Panc1 (cell line): ENCODE measurements at places on chromosomes 4 and X. TPM values are rescaled to one million over a fixed set of nuclear protein-coding genes. Genes with fewer than 3 reads are reported as not detected.

Gene SRPX2
- total RNA-seq, result 1.2 TPM

Gene MMRN1
- total RNA-seq, result not detected

Gene S100G
- not detected for total RNA-seq

Gene GAGE12C
- not detected for total RNA-seq

Gene TBC1D1
- total RNA-seq, result 56.0 TPM

Gene MAGEA2
- 0.28 TPM for total RNA-seq

Gene DMP1
- total RNA-seq, result not detected

GRCh38 chrX:125175991-125176584 is 143.6 kb upstream of the TEX13C start:
- DNase-seq, result no peak

DNA sequence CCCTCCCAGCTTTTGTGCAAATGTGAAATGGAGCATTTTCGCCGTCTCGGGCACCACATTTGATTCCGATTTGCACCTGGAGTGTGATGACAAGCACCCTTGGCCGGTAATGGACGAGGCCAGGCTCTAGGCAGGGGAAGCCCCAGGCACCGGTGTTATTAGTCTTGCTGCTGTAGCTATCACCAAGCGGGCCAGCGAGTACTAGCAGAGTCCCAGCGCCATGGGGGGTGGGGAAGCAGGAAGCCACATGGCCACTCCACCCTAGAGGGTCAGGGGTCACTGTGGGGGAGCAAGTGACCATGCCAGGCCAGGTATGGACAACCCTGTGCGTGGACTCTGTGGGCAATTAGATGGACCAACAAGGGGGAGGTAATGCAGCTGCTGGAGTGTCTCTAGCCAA is 88.8 kb downstream of the CPZ start:
- no peak for DNase-seq

- DNase-seq, result no peak
Measured at GRCh38 chrX:44022964-44023363, 49.8 kb upstream of the NDP start.

DNA sequence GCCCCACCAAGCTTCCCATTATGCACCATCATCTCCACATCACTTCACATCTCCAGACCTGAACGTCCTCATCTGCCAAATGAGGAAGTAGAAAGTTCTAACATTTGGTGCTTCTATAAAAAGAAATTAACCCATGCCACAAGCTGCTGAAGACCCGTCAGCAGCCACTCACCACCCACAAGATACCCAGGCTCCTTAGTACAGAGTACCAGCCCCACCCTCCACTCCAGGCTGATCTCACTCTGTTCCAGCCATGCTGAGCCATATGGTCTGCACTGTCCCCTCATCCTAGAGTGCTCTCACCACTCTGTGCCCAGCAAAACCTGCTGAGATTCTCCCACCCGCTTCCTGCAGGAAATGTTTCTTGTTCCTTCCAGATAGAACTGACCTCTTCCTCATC is 240.8 kb upstream of the PPARGC1A start:
- no peak for DNase-seq

DNA sequence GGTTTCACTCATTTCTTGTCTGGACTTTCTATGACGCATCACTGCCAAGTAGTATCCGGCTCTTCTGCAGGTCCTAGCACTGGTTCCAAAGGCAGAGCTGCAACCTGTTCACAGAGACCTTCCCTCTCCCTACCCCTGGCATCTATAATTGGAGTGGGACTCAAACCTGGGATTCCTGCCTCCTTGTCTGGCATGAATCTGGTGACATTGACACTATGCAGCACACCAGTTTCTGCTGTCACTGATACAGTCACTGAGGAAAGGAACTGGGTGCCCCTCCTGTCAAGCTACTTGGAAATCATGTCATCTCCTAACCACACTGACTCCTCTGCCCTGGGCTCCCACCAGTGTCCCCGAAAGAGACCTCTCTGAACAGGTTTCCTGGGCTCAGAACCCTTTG is 33.1 kb upstream of the EFNB1 start:
- no peak for DNase-seq

DNA sequence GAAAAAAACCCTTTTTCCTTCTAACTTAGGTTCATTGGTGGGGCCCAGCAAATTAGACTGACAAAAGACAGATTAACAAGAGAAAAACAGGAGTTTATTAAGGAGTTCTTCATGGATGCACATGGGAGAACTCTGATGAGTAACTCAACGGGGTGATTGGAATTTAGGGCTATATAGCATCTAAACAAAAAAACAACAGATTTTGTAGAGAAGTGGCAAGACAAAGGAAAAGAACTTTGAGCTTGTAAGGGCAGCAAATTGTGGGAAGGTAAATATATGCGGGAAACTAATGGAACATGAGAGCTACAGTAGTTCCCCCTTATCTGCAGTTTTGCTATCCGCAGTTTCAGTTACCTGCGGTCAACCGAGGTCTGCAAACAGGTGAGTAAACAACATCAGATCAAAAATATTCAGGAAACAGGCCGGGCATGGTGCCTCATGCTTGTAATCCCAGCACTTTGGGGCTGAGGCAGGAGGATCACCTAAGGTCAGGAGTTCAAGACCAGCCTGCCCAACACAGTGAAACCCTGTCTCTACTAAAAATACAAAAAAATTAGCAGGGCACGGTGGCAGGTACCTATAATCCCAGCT is 573.6 kb downstream of the ADGRL3 start:
- no peak for DNase-seq

DNA sequence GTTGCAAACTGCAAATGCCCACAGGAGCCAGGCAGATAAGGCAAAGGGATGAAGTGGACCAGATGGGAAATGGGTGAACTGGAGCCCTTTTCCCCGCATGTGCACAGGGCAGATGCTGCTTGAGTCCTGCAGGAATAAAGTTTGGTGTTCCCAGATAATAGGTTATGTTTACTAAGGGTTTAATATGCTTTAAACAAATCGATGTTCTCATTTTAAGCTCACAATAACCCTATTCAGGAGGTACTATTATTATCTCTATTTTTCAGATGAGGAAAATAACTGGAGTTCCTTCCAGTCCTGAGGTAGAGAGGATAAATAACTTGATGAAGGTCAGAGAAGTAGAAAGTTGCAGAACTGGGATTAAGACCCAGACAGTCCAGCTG is 77.3 kb downstream of the LRRC66 start:
- no peak for DNase-seq

- DNase-seq, result no peak
Measured at GRCh38 chrX:110346681-110347080, 12.0 kb upstream of the RTL9 start.

DNA sequence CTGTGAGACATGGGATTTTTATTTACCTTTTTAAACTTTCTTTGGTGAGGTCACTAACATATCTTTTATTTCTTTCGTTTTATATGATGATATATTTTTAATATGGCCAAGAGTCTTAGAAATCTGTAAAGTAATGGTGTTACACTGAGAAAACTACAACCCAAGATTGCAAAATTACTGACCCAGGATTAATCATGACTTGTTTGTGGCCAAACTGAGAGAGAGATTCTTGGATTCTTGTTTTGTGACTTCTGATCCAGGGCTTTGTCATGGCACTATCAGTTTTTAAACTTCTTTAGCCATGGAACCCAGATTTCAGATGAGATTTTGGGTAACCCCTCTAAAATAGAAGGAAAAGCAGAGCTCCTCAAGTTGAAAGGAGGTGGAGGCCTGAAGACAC is 42.0 kb downstream of the SGMS2 start:
- DNase-seq, result no peak

DNA sequence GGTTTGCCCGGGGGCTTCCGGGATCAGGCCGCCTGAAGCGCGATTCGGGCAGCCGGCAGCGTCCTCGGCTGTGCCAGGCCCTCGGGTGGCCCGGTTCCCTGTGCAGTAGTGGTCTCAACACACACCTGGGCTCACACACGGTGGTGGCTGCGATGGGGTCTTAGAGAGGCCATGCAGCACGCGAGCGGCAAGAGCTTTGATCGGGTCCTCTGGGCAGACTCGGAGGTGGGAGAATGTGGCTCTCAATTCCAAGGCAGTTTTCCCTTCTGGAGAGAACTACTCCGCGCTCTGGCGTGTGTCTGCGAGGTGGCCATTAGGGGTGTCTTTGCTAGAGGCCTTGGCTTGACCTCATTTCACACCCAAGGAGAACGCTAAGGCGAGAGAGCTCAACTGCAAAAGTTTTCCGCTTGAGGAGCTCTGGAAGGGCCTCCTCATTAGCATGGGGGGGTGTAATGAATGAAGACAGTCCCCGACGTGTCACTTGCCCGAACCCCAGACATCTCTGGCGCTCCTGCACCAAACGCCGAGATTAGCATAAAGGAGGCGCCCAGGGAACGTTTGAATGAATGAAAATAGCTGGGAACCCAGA is 771 bp upstream of the RBPJ start:
- DNase-seq, result no peak

DNA sequence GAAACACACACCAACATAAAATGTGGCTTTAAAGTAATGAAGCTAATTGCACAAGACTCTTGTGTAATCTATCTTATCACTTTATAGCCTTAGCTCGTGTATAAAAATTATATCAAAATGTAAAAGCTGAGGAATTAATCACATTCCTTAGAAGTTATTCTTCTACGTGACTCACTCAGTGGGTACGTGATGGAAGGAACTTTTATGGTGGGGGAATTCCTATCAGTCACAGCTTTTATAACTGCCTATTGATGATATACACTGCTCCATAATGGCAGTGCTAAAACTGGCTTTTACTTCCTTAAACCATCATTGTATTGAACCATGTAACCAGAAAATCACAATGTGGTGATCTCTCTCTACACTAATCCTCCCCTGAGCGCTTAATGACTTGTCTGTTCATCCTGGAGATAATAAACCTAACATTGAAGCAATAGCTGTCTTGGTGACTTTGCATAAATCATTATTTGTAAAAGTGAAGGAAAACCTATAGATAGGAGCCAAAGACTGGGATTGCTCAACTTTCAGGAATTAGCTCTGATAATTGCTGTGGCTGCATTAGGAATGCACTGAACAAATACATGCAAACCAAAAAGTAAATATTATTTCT is 276.7 kb downstream of the GBA3 start:
- no peak for DNase-seq

DNA sequence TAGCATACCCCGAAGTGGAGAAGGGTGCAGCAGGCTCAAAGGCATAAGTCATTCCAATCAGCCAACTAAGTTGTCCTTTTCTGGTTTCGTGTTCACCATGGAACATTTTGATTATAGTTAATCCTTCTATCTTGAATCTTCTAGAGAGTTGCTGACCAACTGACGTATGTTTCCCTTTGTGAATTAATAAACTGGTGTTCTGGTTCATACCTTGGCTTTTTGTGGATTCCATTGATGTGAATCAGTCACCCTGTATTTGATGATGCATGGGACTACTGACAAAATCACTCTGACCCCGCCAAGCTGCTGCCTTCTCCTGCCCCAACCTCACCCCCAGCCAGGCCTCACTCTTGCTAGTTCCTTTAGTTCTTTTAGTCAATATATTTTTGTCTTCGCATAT is 32.7 kb downstream of the F9 start:
- no peak for DNase-seq

GRCh38 chr4:152981278-152981677 is 45.2 kb downstream of the FHDC1 start:
- DNase-seq, result no peak

DNA sequence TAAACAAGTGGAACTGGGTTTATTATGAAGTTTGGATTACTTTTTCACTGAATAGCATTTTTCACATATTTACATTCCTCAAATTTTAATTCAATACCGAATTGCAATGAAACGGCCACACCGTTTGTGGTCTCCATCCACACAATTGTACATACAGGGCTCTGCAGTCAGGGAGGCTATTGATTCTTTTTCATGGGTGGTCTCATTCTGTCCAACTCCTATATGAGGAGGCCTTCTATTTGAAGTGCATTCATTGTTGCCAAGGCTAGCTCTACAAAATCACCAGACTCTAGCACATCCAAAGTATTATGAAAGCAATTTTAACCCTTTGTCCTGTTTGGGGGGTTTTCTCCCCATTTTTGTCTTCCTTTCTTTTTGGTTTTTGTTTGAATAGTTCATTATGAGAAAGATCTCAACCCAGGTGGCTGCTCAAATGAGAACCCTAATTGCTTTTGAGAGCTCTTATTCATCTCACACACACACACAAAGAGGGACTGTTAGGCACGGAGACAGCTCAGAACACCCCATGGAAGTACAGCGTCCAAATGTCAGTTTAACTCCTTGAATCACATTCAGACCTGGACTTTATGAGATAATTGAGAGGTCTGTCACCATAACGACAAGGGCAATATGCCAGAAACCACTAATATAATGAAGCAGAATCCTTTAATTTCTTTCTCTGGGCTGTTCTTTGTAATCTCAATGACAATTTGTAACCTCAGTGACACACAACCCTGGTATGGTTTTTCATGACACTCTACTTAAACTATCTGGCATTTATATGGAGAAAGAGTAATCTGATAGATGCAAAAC is 79.4 kb downstream of the NLGN4X start:
- DNase-seq, result no peak

- no peak for DNase-seq
Measured at GRCh38 chrX:118961866-118962560, 12.4 kb upstream of the LONRF3 start.

DNA sequence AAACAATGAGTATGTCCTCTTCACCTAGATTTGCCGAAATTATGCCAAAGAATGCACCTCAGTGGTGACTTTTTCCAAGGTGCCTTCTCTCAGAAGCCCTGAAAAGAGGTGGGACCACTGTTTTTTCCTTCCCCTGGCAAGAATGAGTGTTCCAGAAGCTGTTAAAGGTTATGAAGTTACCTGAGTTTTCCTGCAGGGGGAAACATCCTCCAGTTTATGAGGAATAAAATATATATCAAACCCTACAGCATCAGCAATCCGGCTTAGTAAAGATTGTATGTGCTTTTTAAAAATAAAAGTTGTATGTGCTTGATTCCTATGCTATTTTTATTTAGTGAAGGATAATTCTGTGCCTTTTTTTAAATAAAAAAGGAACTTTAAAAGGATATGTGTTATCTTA is 73.3 kb downstream of the RBM46 start:
- DNase-seq, result no peak

GRCh38 chr4:720111-720860 is 14.7 kb downstream of the PCGF3 start:
- no peak for DNase-seq

GRCh38 chrX:30777575-30777974 is 111.5 kb downstream of the TAB3 start:
- DNase-seq, result no peak

GRCh38 chr4:113481820-113482219 is 279.7 kb downstream of the CAMK2D start:
- no peak for DNase-seq
